ENCODE measurements at places on chromosomes 6 and 20.

GRCh38 chr20:48831718-48832404, 4.1 kb upstream of the PREX1 start:
- no peak for DNase-seq

DNA sequence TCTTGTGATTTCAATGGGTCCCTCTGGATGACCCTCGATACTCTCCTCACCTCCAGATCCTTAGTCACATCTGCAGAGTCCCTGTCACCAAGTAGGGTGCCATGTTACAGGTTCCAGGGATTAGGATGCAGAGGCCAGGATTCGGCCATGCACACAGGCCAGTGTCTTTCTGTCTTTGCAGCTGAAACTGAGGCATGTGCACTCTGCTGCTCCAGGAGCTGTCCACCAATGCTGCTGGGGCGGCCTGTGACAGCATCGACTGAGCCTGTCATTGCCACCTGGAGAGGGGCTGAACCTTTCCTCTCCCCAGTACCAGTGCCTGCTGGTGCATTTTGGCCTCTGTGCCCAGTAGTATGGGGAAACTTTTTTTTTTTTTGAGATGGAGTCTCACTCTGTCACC, 4.4 kb upstream of the RBM38 start:
- no peak for DNase-seq

- DNase-seq: no peak
Measured at GRCh38 chr6:148068437-148069061, 274.1 kb upstream of the SASH1 start.

GRCh38 chr6:124298730-124299129, 495.1 kb downstream of the NKAIN2 start:
- no peak for DNase-seq

DNA sequence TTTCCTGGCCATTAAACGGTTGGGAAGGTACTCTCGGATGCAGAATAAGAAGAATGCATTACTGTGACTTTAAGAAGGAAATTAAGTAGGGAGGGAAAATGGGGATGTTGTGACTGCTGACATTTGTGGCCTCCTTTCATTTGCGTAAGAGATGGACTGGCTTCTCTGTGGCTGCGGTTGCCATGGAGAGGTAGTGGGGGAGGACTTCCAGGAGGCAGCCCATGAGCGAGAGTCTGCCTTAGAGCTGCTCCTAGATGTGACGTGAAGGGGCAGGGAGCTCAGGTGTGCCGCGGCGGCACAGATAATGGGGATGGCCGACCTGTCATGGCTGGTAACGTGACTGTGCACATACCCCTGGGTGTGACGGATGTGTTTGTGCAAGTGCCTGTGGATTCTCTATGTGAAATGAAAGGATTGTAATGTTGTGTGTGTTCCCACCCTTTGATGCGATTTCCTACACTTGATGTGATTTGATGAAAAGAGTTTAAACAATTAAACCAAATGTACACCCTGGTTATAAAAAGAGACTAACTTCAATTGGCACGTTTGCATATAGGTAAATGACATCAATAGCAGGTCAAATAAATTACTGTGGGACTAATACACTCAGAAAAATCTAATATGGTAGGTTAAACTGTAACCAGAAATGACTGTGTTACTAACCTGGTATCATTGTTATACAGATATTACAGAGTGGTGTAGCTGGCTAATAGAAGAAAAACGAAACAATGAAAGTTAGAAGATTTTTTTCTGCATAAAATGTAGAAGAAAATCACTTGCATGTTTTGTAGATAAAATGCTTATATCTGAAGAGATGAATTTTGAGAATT, 48.9 kb downstream of the HIVEP1 start:
- peak; percentile 46 for DNase-seq
